ENCODE measurements at places on chromosomes 2 and 18.
A peak's percentile ranks its signal among the peaks of the same experiment; 100 is the strongest.

GRCh38 chr2:60297296-60298005, 256.0 kb downstream of the BCL11A start:
- DNase-seq = no peak

DNA sequence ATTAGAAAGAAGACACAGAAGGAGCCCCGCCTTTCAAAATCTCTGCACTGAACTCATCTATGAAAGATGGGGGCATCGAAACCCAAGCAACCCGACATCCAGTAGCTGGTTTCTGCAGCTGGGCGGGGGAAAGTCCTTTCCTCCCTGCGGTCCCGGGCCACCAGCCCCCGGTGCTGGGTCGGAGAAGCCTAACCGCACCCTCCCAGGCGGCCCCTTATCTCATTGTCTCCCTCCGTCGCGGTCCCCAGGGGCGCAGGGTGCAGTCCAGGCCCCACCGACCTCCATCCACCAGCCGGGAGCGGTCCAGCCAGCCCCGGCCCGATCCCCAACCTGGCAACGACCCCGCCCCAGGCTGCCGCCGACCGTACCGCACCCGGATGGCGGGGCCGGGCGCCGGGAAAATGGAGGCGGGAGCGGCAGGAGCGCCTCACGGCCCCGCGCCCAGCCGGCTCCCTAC, 452 bp downstream of the RAPH1 start:
- DNase-seq = no peak

DNA sequence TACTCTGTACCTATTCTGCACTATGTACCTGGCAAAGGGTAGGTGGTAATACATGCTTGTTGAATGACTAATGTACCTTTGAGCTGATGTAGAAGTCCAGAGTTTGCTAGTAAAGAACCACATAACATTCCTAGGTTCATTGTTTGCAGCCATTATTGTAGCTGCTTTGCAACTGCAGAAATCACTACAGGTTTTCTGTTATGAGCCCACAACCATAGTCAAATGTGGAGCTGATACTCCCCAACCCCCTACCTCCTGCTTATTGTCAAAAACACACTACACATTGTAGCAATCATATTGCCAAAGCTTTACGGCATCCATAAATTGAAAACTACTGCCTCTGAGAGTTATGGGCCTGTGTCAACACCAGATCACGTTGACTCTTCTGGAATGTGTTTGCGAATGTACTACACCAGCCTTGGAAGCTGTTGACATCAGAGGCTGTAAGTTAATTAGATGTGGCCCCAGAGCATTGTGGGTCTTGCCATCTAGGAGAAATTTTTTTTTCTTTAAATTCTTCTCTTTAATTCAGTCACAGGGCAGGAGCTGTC, 187.0 kb downstream of the AGPS start:
- peak; percentile 60 for DNase-seq

DNA sequence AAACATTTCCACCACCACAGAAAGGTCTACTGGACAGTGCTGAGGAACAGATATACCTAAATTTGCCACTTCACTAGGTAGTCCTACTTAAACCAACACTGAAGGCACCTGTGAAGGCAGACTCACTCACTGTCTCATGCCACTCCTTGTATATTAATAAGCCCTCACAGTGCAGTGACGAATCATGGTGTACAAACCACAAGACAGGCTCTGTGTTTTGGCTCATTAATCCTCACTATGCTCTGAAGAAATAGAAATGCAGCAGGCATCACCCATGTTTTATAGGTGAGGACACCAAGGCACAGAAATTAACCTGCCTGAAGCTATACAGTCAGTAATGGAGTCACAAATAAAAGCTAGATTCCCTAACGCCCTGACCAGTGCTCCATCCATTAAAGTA, 44.3 kb downstream of the BARD1 start:
- no peak for DNase-seq

- DNase-seq = no peak
Observed at GRCh38 chr18:26869640-26870039, 4.1 kb upstream of the AQP4 start.

DNA sequence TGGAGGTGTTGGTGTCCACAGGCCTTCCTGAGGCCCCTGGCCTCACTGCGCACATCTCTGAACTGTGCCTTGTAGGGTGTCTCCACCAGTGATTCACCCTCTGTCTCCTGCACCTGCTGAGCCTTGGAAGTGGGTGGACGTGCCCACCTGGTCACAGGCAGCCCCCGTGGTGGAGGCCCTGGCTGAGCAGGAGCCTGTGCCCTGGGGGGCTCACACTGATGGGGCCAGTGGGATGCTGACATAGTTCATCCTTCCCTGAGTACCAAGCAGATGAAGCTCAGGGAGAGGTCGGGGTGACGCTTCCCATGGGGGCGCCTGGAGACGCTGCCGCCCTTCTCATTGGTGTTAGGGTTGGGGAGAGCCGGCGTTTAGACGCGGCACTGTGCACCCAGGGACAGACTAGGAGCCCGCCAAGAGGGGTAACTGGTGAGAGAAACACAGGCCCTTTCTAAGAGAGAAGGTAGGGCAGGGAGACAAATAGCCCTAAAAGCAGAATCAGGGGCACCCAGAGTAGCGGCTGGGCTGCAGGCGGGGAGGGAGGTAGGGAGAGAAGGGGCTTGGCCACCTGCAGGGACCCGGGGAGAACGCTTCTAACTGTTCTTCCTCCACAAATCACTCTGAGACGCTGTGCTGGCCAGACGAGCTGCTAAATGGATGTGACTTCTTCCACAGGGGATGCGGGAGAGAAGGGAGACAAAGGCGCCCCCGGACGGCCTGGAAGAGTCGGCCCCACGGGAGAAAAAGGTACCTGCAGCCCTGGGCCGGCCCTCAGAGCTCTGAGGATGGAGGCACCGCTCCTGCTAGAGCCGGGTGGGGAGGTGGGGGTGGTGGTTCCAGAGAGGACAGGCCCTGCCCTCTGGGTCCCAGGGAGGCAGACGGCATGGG, 18.0 kb downstream of the COLEC11 start:
- DNase-seq = no peak

DNA sequence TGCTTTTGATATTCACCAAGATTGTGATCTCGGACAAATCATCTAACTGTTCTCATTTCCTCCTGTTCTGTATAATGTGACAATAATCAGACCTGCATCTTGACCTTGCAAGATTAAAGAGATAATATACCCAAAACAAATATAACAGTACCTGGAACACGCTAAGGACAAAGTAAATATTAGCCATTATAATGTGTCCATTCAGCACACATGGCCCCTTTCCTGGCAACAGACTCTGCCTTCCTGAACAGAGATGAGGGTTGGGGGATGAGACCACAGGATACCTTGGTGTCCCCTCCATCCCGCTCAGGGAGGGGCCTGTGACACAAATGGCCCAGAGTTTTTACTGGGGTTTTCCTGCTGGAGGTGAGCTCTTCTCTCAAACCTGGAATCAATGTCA, 143.4 kb upstream of the SERPINE2 start:
- no peak for DNase-seq

DNA sequence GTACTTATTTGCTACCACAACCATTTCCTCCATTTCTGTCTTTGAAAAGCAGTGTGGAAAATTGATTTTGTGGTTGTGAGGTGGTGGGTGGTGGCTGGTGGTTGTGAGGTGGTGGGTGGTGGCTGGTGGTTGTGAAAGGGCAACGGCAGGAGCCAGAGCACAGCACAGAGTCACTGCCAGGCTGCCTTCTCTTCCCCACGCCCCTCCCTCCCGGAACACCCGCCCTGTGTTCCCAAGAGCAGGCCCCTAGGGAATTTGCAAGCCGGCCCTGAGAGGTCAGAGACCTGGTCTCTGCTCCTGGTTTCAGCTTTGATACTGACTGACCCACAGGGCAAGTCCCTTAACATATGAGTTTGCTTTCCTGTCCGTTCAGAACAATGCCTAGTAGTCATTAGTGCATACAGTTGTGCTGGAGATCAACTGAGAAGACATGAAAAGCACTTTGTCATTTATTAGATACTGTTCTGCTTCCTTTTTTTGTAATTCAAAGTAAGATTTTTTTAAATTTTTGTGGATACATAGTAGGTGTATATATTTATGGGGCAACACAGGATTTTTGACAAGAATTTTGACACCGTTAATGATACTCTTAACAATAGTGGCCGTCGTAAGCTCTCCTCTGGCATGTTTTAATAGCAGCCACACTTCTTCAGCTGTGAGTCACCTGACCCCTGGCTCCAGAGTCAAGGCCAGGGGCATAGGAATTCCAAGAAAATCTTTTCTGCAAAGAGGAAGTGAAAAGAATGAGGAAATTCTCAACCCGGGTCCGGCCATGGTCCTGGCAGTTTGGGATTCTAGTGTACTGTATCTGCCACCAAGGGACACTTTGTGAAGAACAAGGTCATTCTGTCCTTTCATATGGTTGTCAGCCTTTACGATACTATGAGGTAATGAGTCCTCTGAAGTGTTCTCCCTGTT, 53.2 kb downstream of the ITGA6 start:
- no peak for DNase-seq

DNA sequence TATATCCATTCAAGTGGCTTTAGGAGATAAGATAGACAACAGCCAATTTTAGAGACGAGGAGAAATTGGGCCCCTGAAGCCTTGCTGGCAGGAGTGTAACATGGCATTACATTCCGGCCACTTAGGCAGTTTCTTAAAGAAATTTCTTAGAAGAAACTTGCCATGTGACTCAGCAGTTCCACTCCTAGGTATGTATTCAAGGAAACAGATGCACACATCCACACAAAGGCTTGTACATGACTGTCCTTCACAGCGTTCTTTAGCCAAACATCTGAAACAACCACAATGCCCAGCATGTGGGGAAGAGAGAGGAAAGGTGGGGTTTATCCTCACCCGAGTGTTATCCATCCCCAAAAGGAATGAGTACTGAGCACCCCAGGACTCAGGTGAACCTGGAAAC, 107.1 kb downstream of the NFATC1 start:
- DNase-seq = no peak

DNA sequence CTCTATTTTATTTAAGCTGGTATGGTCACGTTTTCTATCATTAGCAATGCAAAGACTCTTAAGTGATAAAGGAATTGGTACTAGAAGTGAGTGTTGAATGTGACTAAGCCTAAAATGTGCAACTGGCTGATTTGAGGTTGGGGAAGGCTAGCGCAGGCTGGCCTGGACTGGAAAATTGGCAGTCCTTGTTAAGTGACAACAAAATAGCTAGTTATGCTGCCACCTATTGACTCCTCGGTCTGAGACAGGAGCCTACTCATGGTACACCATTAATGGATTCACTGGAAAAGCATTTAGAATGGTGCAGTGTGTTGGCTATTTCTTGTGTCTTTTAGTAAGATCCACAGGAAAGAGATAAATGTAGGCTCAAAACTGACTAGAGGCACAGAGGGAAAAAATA, 5.7 kb upstream of the WIPF1 start:
- DNase-seq = no peak

GRCh38 chr18:45549290-45549689, 66.0 kb upstream of the SLC14A2 start:
- DNase-seq = no peak

- DNase-seq = no peak
Observed at GRCh38 chr2:108855194-108855593, 68.6 kb downstream of the CCDC138 start.

DNA sequence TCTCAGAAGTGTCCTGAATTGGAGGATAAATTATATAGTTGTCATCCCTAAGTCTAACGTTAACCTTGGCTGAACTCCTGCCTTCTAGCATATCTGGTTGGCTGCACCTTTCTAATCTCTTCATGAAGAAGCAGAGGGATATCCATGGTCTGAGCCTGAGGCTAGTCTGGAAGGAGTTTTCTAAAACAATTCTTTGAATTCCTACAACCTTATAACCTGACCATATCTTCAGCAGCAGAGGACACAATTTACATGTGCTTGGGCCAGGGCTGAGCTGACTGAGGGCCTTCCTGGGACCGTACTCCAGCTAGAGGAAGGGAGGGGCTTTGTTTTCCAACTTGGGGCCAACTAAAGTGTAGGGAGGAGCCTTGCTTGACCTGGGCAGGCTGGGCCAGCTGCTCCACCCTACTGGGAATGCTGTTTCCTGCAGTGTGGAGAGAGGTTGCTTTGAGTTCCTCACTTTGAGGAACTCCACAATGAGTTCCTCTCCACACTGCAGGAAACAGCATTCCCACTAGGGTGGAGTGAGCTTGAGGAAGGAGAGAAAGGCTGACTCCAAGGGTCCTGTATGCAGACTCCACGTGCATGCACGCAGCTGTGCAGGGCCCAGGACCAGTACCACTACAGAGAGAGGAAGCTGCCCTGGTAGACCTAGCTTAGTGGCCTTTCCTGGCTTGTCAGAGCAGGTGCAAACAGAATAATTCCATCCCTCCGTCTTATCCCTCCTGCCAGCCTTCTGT, 19.6 kb downstream of the CEP68 start:
- DNase-seq = no peak

- DNase-seq = no peak
Observed at GRCh38 chr2:36798724-36799123, 102.2 kb downstream of the VIT start.

- no peak for DNase-seq
Observed at GRCh38 chr2:223247136-223247535, 195.1 kb downstream of the KCNE4 start.

- DNase-seq = no peak
Observed at GRCh38 chr2:6394276-6394675, 471.4 kb downstream of the CMPK2 start.

- no peak for DNase-seq
Observed at GRCh38 chr2:10371441-10372196, 68.9 kb downstream of the HPCAL1 start.

- DNase-seq = no peak
Observed at GRCh38 chr2:112776113-112776512, 8.2 kb downstream of the IL1A start.

DNA sequence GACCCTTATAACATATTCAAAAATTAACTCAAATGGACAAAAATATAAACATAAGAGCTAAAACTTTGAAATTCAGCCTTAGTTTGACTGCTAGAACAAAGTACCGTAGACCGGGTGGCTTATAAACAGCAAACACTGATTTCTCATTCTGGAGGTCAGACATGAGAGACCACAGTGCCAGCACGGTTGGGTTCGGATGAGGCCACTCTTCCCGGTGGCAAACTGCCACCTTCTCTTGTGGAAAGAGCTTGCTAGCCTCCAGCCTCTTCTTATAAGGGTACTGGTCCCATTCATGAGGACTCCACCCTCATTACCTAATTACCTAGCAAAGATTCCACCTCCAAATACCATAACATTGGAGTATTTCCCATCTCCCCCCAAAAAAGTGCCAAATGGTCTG, 91.3 kb downstream of the FAM210A start:
- DNase-seq = no peak

- DNase-seq = no peak
Observed at GRCh38 chr18:27120246-27120645, 64.9 kb downstream of the CHST9 start.

- no peak for DNase-seq
Observed at GRCh38 chr2:57877811-57878170, 168.8 kb upstream of the VRK2 start.

- DNase-seq = no peak
Observed at GRCh38 chr18:65215865-65216466, 534.8 kb upstream of the CDH7 start.

DNA sequence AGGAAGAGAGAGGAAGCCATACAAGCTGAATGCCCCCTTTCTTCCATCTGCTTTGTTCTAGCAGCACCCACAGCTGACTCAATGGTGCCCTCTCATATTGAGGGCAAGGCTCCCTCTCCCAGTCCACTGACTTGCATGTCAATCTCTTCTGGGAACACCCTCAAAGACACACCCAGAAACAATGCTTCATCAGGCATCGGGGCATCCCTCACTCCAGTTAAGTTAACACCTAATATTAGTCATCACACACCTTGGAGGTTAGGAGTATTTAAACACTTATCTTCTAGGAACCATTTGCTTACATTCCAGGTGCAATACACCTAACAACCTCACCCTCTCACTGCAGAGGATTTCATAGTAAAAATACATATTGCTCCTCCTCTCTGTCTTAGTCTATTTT, 993.5 kb upstream of the DDX18 start:
- no peak for DNase-seq

All from fibroblast of skin of left biceps (primary cell).